ENCODE measurements at places on chromosomes 3 and 15. TPM values are rescaled to one million over a fixed set of nuclear protein-coding genes. Genes with fewer than 3 reads are reported as not detected.

Gene HCN4
- not detected for total RNA-seq

Gene IFT122
- total RNA-seq: 24.7 TPM

Gene CTXN2
- not detected for total RNA-seq

Gene PLA2G4E
- total RNA-seq: not detected

Gene NMB
- 12.1 TPM for total RNA-seq

Gene LRRC31
- total RNA-seq: not detected

Gene SPPL2A
- total RNA-seq: 84.3 TPM

Gene LRTM1
- total RNA-seq: not detected

All from bronchus fibroblast of lung (primary cell).